GM13976 (cell line): ENCODE measurements at places on chromosomes 3 and 15.

GRCh38 chr3:195806211-195806915, 5.4 kb downstream of the MUC4 start:
- no peak for DNase-seq

DNA sequence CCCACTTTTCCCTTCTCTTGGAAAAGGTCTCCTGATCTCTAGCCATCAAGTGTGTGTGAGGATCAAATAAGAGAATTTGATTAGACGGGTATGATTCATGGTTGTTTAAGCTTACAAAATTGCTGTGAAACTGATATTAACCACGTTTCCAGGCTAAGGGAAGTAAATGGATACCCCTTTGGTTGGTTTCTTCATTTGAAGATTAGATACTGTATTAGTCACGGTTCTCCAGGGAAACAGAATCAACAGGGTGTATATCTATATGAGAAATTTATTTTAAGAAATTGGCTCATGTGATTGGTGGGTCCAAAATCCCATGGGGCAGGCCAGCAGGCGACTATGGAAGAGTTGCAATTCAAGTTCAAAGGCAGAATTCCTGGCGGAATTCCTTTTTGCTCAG, 112.7 kb upstream of the SELENOK start:
- no peak for DNase-seq

DNA sequence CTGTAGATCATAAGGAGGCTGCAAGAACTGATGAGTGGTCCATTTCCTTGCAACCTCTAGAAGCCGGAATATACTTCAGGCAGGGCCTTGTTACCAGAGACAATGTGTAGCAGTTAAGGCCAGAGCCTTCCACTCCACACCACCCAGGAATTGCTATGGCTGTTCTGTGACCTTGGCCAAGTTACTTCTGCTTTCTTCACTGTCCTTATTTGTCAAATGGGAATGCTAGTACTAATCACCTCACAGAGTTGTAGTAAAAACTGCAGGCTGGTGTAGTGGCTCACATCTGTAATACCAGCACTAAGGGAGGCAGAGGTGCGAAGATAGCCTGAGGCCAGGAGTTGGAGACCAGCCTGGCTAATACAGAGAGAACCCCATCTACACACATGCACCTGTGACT, 28.7 kb upstream of the RPN1 start:
- no peak for DNase-seq

DNA sequence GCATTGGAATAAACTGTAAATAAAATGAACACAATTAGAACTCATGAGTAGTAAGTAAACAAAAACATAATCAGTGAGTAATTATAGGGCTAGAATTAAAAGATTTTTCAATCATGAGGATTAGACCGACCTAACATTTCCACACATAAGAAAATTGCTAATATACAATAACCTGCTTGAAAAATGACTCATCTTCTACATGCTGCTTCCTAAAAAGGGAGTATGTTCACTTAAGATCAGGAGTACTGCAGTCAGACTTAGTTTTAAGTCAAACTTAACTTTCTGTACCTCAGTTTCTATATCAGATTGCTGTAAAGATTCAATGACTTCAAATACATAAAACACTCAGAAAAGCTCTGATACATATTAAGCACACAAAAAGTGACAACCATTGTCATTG, 22.6 kb upstream of the NEK10 start:
- DNase-seq, result no peak

DNA sequence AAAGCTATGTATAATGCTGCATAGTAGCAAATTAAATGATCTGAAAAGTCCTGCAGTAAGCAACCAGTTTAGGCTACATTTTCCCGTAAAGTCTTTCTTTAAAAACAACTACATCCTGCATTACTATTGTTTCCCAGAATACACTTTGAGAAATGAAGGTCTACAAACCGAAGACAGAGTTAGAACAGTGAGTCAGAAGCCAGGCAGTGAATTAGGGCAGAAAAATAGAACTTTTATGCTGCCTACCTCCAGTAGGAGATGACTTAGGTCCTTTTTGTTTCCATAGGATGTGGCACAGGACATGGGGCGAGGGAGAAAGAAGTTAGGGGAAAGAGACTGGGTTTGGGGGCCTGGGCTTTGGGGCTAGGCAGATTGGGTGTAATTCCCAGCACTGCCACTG, 127.3 kb downstream of the PPM1L start:
- DNase-seq, result no peak

DNA sequence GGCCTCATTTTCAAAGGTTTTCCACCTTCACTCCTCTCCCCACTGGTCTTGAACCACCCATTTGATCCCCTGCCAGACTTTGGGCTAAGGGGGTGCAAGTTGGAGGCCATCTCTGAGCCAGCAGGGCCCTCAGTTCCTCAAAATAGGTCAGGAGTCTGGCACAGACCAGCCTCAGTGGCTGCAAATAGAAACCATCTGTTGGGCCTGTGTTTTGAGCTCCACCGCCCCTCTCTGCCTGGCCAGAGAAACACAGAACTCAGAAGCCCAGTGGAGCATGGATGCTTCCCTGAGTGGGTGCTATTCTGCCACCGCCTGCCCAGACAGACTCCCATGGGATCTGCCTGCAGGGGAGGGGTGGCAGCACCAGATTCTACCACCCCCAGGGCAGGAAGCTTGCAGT, 56.3 kb downstream of the CORO2B start:
- no peak for DNase-seq

GRCh38 chr3:106683953-106684620, 693.2 kb upstream of the CCDC54 start:
- no peak for DNase-seq

- no peak for DNase-seq
Observed at GRCh38 chr15:79849789-79850188, 47.0 kb downstream of the MTHFS start.

- no peak for DNase-seq
Observed at GRCh38 chr15:70976851-70977250, 84.2 kb downstream of the LRRC49 start.

GRCh38 chr3:73499787-73500186, 125.0 kb downstream of the PDZRN3 start:
- DNase-seq, result peak; percentile 17

- DNase-seq, result no peak
Observed at GRCh38 chr15:101348643-101349042, 53.6 kb upstream of the SNRPA1 start.

DNA sequence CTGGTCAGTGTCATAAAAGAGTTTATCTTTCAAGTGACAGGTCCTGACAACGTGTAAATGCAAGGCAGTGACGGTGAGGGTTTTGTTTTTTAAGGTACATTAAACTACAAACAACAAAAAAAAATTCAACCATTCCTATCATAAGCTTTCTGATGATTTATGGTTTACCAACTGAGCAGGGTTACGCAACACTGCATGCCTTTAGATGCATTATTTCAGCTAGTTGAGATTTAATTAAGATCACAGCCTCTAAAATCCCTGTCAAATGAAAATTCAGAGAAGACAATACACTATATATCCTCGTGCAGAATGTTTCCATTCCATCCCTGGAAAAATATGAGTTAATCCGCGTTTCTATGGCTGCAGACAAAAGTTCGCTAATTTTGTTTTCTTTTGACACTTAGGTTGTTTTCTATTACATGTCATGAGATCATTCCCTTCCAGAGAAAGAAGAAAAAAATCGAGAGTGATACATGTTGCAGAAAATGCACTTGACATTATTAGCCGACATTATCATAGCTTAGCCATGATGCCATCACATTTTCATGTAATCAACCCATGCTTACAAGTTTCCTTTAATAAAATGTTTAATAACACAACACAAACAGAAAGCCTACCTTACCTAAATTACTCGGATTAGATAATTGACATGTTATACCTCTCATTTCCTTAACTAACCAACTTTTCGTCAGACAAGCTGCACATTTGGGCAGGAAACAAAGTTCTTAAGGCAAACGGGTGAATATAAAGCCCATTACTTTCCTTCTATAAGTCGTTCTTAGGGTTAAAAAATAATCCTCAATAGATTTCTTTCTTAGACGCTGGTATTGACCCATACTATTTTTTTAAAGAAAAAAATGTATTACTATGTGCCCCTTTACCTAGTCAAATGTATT, 521.2 kb downstream of the FOXP1 start:
- DNase-seq, result no peak

DNA sequence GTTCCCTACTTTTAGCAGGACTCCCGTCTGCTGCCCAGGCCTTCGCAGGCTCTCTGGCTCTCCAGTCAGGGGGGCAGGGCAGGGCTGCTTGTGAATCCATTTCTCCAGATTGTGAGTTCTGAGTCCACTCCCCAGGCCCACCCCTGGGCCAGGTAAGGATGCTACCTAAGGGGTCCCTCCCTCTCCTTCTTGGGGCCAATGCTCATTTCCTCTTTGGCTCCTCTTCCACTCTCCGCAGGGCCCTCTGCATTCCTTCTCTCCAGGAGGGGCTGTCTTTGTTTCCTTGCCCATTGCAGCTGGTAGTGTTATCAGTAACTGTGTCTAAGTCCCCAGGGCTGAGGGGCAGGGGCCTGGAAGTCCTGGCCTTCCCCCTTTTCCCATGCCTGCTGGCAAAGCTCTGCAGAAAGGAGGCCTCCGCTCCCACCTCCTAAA, 13.0 kb upstream of the CACNA2D2 start:
- DNase-seq, result no peak

- DNase-seq, result no peak
Observed at GRCh38 chr3:64438812-64439211, 213.5 kb upstream of the PRICKLE2 start.

GRCh38 chr15:93165734-93166470, 76.9 kb upstream of the RGMA start:
- no peak for DNase-seq

- no peak for DNase-seq
Observed at GRCh38 chr3:42010530-42010929, 48.6 kb upstream of the ULK4 start.

DNA sequence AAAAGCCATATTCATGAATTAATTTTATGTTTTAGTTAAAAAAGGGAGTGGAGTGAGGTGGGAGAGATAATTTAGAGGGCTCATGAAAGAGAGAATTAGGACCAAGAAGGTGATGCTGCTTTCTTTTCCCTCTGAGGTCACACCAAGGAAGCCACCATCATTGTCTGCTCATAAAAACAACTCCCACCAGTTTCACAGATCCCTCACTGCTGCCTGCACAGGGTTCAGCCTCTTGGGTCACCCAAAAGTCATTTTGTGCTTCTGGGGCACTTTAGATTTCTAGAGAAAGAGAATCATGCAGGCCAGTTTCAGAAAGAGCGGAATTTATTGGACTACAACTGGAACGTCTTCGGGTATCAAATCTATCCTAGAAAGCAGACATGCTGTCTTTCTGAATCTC, 241.4 kb upstream of the EOMES start:
- no peak for DNase-seq

DNA sequence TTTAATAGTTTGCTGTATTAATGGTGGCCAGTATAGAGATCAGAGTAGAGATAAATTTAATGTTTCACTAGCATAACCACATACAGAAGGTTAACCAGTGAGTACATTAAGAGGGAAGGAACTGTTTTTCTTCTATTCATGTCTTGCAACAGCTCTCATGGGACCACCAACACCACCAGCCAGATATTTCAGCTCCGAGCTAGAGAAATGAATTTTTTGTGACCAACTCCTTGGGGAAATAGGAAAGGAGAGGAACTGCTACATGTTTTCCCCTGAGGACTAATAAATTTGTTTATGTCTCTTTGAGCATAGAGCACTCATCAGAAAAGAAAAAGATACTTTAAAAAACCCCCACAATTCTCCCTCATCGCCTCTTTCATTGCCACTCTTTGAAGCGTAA, 247.5 kb downstream of the MBNL1 start:
- DNase-seq, result no peak

DNA sequence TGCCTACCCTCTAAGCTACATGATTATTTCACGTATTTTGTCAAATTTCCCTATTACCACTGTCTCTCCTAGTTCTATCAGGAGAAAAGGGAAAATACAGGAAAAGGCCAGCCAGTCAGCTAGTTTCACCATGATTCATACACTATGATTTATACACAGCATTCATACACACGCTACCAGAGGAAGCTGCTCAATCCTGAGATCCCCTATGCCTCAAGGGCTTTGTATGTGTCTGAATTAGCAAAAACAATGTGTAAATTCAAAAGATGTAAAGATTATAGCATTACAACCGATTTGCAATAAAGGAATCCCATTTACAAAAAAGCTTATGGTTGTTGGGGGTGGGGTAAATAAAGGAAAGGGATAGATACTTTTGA, 3.1 kb upstream of the ACKR4 start:
- DNase-seq, result no peak

DNA sequence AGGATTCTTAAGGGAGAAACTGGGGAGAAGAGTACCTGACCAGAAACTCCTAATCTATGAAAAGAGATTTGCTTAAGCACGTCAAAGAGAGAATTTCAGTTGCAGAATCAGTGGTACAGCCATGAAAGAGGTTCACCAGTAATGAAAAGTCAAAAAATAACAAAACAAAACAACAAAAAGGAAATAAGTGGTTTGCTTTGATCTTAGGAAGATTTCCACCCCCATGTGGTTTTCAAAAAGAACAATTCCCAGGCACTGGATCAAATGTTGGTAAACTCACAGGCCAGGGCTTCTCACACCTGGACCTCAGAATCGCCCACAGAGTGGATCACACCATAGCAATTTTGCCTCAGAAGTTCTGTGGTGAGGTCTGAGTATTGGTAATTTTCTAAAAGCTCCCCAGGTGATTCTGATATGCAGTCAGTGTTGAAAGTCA, 67.5 kb downstream of the TMEM39A start:
- DNase-seq, result peak; percentile 34

GRCh38 chr3:25552251-25552650, 112.5 kb downstream of the TOP2B start:
- DNase-seq, result no peak

- no peak for DNase-seq
Observed at GRCh38 chr3:182889948-182890629, 90.2 kb downstream of the DCUN1D1 start.

DNA sequence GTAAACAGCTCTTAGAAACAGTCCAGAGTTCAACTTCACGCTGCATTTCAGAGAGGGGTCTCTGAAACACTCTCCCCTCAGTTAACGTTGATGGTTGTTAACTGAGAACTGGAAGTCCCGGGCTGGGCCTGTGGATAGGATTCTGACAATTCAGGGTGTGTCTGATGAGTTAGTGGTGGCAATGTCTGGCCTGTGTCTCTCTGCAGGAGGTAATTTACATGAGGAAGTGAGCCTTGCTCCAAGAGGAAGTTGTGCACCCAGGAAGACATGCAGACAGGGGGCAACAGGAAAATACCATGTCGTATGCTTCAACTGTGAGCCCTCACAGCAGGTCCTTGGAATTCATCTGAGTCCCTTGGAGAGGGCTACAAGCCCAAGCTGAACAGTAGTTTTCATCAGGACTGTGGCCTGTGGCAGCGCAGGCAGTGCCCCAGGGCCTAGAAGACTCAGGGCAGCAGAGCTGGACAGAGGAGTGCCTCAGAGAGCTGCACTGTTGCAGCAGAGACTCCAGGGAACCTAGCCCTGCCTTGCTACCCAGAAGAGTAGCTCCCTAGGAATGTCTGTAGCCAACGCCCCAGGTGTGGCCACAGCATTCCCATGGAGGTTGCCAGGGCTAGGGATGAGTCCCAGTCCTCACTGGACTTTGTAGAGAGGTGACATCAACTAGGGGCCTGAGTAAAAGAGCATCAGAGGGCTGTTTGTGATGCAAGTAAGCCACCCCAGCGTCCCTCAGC, 104.6 kb upstream of the SELENOK start:
- DNase-seq, result no peak

- no peak for DNase-seq
Observed at GRCh38 chr15:22944651-22945050, 35.5 kb downstream of the CYFIP1 start.
